ENCODE measurements at places on chromosomes 2 and 18. TPM values are rescaled to one million over a fixed set of nuclear protein-coding genes. Genes with fewer than 3 reads are reported as not detected.

Gene SH3RF3
- under 0.01 TPM for total RNA-seq

Gene REG3G
- total RNA-seq = not detected

Gene MAL
- 1.3 TPM for total RNA-seq

Gene LAMA1
- total RNA-seq = 25.8 TPM

Gene ELOA2
- not detected for total RNA-seq

Gene CNTNAP5
- not detected for total RNA-seq

Data from tracheal epithelial cell (primary cell).